ENCODE measurements at places on chromosomes 11 and 22.

- no peak for DNase-seq
Measured at GRCh38 chr11:72896431-72896830, 82.2 kb downstream of the ATG16L2 start.

DNA sequence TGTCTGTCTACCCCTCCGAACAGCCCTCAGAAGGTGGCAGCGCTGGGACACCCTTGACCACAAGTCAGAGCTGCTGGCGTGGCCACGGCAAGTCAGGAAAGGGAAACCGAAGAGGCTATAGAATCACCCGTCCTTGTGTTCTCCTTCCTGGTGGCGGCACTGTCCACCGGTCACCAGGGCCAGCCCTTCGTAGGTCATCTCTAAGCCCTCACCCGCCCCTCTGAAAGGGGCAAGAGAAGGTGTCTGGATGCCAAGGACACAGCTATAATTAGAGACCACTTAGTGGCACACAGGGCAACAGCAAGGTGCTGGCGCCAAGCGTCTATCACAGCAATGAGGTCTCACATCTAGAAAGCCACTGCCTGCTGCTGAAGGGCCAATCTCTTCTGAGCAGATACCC is 320.9 kb downstream of the SHANK2 start:
- no peak for DNase-seq

GRCh38 chr22:33350491-33350890 is 292.3 kb upstream of the SYN3 start:
- DNase-seq: no peak

DNA sequence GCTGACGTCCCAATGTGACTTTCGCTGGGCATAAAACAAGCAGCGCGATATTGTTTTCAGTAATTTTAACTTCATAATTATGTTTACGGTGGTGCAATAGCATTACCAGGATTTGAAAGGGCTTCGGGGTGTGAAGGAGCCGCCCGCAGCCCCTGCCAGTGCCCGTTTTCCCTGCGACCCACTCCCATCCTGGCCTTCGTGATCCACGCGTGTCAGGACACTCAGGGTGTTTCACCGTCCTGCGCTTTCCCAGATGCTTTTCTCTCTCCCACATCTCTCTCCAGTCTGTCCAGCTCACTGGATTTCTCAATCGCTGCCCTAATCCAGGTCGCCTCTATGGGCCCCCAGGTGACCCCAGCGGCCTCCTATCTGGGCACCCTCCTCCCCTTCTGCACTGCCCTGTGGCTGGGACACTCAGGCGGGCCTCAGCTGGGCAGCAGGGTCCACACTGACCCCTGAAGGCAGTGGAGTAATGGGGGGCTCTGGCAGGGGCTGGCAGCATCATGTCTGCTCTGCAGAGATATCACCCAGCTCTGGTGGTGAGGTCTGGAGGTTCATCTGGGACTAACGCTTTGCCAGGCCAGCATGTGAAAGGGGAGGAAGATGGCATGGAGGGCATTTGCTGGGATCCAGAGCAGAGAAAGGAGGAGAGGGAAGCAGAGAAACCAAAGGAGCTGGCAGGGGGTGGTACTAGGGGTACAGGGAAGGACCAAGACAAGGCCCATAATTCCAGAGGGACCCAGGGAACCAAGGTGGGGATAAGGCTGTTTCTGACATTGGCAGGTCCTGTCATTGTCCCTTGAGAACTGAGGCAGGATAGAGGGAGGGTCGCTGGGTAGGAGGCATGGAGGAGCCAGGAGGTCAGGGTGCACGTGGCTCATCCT is 622.8 kb downstream of the BRD1 start:
- no peak for DNase-seq

GRCh38 chr11:66136752-66137123 is 66.7 kb downstream of the PACS1 start:
- DNase-seq: no peak

DNA sequence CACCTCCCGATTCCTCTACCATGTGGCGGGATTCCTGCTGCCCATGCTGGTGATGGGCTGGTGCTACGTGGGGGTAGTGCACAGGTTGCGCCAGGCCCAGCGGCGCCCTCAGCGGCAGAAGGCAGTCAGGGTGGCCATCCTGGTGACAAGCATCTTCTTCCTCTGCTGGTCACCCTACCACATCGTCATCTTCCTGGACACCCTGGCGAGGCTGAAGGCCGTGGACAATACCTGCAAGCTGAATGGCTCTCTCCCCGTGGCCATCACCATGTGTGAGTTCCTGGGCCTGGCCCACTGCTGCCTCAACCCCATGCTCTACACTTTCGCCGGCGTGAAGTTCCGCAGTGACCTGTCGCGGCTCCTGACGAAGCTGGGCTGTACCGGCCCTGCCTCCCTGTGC is 10.5 kb downstream of the CXCR5 start:
- DNase-seq: no peak

DNA sequence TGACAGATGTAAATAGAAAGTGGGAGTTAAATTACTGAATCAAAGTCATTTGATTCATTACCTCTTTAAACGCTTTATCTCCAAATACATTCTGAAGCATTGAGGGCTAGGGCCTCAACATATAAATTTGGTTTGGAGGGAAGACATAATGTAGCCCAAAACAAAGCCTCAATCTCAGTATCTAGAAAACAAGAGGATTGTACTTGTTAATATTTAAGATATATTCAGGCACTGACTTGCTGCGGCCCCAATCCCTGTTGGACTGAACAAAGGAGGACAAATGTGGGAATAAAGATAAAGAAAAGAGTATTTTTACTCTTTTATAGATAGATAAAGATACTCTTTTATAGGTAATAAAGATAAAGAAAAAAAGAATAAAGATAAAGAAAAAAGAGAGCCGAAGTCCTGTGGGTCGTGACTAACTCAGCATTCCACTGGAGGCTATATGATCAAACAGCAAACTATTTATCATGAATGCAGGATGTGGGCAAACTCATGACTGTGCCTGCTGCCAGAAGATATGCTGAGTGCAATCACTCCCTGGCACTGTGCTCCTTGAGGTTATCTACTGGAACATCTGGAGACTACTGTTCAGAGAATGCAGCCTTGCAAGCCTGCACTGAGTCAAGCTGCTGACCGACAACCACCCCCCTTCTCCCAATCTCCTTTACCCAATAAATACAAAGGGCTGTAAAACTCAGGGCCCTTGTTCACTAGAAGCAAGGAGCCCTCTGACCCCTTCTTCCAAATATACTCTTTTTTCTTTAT is 6.9 kb downstream of the OR10V1 start:
- no peak for DNase-seq

DNA sequence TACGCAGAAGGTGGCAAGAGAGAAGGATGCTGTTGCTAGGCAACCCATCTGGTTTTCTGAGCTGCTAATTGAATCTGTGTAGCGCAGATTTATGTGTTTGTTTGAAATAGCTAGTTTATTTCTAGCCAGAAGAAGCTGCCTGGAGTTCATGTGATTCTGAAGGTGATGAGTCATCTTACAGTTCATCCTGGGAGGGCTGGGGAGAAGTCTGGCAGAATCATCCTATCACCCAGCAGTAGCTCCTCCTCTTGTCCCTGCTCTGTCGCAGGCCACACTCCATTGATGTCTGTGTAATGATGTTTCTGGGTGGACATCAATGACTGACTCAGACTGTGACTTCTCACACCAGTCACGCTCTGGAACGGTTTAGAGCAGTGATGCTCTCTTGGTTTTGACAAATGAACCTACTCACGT is 4.8 kb upstream of the FBXO7 start:
- no peak for DNase-seq

DNA sequence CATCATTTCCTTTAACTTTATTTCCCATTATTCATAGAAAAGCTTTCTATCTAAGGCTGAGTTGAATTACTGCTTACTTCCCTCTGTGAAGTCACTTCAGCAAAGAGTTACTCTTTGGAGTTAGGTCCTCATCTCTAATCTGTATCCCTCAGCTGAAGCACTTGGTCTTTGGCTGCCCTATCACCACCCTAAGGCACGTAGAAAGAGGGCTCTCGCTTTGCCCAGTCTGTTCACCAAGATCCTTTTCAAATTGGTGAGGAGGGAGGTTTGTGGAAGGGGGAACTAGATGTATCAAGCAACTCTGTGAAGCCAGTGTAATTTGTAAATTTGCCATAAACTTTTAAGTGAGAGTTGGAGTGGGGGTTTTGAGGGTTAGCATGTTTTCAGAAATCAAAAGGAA is 43.4 kb downstream of the PAX6 start:
- no peak for DNase-seq

- DNase-seq: no peak
Measured at GRCh38 chr11:19594326-19594725, 118.3 kb upstream of the NAV2 start.

Measured in Karpas-422 (cell line).